ENCODE measurements at places on chromosomes 11 and 22. TPM values are rescaled to one million over a fixed set of nuclear protein-coding genes. Genes with fewer than 3 reads are reported as not detected.

- peak; percentile 9 for DNase-seq
Observed at GRCh38 chr22:44080936-44081861, 57.1 kb downstream of the PARVB start.

GRCh38 chr11:120555433-120555773 lies 43.9 kb downstream of the GRIK4 start:
- DNase-seq = no peak

The OR8G5 gene
- total RNA-seq = not detected

DNA sequence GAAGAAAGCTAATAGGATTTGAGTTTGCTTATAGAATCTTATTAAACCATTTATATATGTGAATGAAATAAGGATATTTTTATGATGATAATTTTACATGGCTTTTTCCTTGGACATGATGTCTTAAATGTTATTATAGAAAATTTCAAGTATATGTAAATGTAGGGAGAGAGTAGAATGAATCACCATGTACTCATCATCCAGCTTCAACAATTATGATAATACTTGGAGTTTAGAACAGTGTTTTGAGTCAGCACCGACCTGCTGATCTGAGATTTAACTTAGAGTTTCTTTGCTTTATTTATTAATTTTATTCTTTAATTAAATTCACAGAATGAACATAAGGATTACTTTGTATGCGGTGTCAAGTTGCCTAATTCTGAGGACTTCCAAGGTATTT lies 193.5 kb downstream of the UVRAG start:
- DNase-seq = no peak

GRCh38 chr22:42050641-42051180 lies 19.9 kb downstream of the NAGA start:
- DNase-seq = no peak

DNA sequence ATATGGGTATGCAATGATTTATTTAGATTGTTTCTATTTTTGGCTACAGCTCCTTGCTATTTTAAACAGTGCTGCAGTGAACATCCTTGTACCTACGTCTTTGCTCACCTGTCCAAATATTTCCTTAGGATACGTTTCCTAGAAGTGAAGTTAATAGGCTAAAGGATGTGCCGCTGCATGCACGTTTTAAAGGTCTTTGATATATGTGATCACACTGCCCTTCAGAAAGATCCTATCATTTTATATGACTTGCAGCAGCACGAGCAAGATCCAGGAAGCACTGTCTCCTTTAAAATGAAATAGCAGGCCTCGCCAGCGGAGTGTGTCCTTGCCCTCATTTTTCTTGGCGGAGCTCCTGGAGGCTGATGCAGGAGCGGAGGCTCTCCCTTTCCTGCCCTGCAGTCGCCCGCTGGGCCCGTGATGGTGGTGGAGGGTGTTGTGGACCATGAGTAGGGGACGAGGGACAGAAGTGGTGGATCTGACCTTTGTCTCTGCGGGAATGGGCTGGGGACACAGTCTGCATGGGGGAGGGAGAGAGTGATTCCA lies 19.4 kb downstream of the RPS6KA4 start:
- DNase-seq = no peak

GRCh38 chr22:47322854-47323253 lies 560.4 kb downstream of the TBC1D22A start:
- DNase-seq = no peak

DNA sequence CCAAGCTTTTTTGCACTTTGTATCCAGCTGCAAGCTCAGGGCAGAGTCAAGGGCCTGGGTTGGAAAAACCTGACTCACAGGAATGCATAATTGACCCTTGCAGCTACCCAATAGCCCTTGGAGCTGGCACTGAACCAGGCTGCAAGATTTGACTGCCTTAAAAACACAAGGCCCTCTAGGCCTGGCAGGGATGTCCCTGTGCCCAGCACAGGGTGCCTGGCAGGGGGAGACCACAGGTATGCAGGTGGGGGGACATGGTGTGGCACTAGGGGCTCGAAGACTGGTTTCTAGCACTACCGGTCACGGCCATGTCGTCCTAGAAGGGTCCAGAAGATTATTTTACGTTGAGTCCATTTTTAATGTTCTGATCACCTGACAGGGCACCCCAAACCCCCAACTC lies 30.2 kb downstream of the SBF1 start:
- DNase-seq = peak; percentile 4

The TRIM3 gene
- 17.1 TPM for total RNA-seq

DNA sequence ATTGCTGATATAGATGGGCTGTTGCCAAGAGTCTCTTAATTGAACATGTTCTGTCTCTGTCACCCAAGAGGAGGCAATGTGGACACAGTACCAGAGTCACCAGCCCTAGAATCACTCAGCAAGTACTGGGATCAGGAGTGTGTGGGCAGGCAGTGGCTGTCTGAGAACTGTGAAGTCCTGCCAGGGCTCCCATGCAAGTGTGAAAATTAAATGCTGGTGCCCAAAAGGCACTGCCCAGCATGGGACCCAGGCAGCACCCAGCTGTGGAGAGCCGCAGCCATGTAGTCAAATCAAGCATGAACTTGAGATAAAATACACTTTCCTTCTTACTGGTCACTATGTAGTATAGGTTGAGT lies 19.9 kb downstream of the HIRA start:
- no peak for DNase-seq

GRCh38 chr22:42725606-42726355 lies 5.1 kb upstream of the A4GALT start:
- DNase-seq = no peak

DNA sequence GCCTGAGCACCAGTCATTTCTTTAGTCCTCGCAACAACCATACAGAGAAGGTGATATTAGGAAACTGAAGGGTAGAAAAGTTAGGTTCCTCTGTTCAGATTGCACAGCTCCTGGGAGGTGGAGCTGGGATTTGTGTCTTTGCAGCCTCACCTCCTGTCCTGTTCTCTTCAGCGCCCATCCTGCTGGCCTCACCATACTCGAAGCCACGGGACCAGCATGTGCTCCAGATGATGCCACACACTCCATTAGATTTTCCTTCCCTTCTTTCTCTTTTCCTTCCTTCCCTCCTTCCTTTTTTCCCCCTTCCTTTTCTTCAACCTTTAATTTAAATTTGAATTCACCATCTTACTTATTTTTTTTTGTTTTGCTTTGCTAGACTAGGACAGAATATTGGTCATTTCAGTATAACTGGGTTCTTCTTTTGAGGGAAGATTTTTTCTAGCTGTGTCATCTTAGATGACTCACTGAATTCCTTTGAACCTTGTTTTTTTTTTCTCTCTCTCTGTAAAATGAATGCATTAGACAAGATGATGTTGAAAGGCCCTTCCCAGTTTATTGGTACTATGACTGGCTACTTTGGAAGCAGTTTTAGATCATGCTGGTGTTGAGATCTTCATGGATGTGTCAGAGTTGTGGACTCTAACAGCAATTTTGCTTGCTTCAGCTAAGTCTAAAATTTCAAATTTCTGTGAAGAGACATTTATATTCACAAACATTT lies 662.5 kb upstream of the TENM4 start:
- no peak for DNase-seq

The TRIM48 gene
- not detected for total RNA-seq

The NOX4 gene
- 37.7 TPM for total RNA-seq

The FERMT3 gene
- total RNA-seq = 38.9 TPM

The MYO7A gene
- 0.18 TPM for total RNA-seq

The SERHL2 gene
- 1.4 TPM for total RNA-seq

The ZNF280B gene
- 2.5 TPM for total RNA-seq

The CHRM1 gene
- total RNA-seq = not detected

GRCh38 chr11:132451942-132452601 lies 1080.2 kb downstream of the OPCML start:
- DNase-seq = no peak

The CARD16 gene
- 54.7 TPM for total RNA-seq

The LMO1 gene
- not detected for total RNA-seq

The PRG2 gene
- total RNA-seq = not detected

DNA sequence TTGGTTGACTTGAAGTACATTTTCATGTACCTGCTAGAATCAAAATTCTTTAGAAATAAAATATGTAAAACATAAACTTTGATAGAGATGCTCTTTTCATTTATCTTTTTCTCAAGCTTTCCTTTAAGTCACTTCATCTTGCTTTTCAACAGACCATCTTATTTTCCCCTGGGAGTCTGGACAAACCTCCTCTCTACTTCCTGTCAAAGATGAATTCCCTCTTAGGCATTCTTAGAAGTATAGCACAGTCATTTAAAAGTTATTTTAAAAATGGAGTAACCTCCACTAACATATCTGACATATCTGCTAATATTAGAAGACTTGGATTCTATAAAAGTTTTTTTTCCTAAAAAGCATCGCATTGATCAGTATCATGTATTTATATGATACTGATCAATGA lies 84.8 kb upstream of the PAX6 start:
- no peak for DNase-seq

DNA sequence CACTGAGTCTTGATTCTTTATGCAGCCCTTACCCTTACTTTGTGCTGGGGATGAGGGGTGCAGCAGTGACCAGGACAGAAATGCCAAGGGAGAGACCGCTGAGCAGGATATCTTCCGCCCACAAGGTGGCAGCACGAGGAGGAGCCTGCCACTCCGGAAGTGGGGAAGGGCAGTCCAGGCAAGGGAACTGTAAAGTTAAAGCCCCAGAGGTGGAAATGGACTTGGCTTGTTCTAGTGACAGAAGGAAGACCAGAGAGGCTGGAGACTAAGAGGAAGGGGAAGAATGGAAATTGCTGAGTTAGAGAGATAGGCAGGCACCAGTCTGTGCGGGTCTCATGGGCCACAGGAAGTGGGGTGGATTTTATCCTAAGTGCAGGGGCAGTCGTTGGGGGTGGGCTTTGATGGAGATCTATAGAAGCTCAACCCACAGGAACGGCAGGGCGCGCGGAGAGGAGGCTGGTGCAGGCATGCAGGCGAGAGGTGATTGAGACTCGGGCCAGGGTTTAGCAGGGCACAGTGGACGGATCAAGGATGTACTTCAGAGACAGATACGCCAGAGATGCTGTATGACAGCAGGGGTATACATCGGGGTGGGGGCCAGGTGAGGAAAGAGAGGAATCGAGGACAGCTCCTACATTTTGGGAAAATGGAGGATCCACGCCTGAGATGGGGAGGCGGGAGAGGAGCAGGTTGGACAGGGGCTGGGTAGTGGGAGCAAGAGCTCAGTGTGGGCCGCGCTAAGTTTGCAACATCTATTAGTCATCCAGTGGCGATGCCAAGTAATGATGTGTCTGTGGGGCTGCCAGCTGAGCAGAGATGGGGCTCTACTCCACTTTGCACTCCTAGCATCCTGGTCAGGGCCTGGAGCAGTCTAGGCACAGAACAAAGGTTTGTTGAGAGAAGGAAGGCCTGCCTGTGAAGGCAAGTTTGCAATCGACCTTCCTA lies 3.3 kb upstream of the GRK2 start:
- no peak for DNase-seq

- peak; percentile 80 for DNase-seq
Observed at GRCh38 chr22:36644333-36644757, 59.2 kb downstream of the CACNG2 start.

DNA sequence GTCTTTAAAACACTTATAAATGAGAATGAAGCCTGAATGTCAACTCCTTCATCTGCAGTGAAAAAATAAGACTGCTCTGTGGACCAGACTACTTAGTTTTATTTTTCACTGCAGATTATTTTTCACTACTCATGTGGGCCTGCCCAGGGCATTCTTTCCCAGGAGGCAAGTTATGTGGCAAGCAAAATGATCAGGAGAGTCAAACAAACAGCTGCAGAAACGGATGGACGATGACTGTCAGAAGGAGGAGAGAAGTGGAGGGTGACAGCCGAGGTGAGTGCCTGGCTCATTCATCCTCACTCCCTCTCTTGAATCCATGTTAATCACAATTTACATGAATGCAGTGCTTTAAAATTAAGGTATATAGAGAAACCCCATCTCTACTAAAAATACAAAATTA lies 5.8 kb upstream of the LRP5 start:
- DNase-seq = no peak

The UBTFL1 gene
- not detected for total RNA-seq

The ARVCF gene
- total RNA-seq = 191 TPM

The HEPHL1 gene
- not detected for total RNA-seq

DNA sequence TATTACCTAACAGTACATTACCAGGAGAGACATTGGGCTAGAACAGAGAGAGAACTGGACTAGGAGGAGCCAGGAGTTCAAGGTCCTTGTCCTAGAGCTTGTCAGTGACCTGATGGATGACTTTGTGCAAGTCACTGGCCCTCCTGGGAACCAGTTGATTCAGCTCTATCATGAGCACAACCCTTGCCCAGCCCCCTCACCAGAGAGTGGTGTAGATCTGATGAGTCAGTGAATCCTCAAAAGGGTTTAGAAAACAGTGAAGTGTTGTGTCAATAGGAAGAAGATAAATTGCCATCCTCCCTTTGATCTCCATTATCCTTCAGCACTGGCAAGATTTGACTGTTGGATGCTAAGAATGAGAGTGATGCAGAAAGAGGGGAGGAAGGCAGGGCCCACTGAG lies 24.3 kb downstream of the NEU3 start:
- no peak for DNase-seq

GRCh38 chr11:61967924-61968757 lies 707 bp upstream of the FTH1 start:
- no peak for DNase-seq

GRCh38 chr11:34745195-34745594 lies 124.3 kb downstream of the EHF start:
- no peak for DNase-seq

DNA sequence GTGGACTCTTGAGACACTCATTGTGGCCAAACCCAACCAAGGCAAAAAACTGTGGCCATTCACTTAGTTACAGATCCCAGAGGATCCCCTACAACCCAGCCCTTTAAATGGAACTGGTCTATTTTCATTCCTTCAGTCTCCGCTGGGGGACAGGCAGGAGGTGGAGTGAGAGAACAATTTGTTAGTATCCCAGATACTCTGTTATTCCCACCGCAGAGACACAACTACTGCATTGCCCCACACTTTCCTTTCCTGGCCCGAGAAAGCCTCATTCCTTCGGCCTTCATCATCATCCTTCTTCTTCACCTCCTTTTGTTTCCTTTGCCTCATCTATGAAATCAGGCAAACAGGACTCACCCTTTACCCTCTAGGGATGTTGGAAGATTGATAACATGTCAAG lies 191.1 kb downstream of the NTM start:
- no peak for DNase-seq

DNA sequence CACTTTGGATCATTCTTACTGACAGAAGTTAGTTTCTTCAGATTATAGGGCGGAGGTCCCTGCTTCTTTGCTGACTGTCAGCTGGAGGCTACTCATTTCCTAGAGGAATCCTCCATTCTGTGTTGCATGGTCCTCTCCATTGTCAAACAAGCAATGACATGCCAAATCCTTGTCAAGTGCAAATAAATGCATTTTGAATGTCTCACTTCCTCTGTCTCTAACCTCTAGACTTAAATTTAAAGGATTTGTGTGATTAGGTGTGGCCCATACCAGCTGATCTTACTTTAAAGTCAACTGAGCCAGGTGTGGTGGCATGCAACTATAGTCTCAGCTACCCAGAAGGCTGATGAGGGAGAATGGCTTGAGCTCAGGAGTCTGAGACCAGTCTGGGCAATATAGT lies 458.4 kb upstream of the CCDC179 start:
- no peak for DNase-seq

The PRG3 gene
- not detected for total RNA-seq

GRCh38 chr11:67309661-67310061 lies 6.3 kb downstream of the SSH3 start:
- no peak for DNase-seq
